NCI-H1694 treated with DMSO at 0.1 percent for 48 hours (cell line): ENCODE measurements at places on chromosomes 4 and X.

GRCh38 chr4:6955261-6955911, 45.8 kb downstream of the TBC1D14 start:
- no peak for DNase-seq

DNA sequence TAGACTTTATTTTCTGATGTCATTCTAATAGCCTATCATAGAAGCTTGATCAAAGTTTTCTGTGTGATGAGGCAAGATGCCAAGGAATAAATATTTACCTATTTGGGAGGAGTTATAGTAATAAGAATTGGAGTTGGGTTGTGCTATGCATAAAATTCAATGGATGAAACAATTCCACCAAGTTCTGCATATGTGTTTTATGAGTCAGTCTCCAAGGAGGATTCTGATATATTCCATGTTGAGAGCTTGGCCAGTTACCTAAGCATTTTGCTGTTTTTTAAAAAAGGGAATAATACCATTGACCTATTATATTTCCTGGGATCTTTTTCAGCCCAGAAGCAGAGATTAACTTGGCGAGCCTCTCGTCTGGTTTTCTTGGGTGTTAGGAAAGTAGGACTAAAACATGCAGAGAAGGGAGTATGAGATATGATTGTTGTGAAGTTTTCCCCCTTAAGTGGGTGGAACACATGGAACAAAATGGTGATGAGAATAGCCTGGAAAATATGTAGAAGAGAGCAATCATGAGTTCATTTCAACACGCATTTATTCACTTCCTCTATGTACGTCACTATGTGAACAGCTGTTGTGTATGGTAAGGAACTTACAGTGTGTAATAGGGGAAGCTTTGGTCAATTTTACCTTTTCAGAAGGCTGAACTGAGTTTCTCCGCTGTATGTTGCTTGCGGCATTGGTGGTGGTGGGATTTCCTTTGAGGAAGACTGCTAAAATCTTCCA, 39.2 kb downstream of the POLA1 start:
- DNase-seq, result no peak

GRCh38 chr4:151029537-151029936, 14.5 kb upstream of the LRBA start:
- DNase-seq, result no peak

DNA sequence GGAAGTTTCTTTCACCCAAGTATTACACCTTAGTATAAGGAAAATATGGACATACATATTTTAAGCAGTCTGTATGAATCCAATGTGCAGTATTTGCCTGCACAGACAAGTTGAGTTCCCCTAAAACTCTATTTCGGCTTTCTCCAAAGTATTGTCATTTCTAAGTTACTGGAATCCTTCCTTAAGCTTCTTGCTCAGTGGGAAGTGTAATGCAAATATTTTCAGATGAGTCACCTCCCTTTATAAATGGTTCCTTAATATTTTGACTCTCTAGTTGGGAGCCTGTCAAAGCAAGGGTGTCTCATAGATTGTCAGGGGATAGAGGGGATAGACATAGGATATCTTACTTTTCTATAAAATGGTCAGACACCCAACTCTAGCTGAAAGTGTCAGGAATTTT, 178.6 kb downstream of the NAA11 start:
- no peak for DNase-seq

GRCh38 chrX:40152173-40152711, 54.5 kb upstream of the BCOR start:
- peak; percentile 17 for DNase-seq

DNA sequence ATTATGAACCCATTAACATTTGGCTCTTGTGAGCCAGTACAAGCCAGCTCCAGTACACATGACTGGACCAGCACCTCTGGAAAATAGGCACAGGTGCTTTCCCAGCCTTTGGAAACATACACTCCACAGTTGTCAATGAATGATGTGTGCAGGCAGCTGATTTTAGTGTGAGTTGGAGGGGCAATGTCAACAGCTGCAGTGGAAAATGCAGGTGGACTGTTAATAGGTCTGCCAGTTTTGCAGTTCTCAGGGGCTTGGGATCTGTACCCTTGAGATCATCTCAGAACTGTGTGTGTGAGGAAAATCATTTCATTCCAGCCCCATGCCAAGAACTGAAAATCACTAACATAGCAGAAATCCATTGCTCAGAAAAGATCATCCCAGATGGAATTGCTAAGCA, 81.7 kb upstream of the CHRDL1 start:
- DNase-seq, result no peak

- no peak for DNase-seq
Measured at GRCh38 chr4:185357733-185358440, 37.8 kb downstream of the LRP2BP start.
